Stimulated activated CD8-positive, alpha-beta memory T cell treated with anti-CD3 and anti-CD28 coated beads, Interleukin-4, amount 100 ng/mL, for 4 hours (primary cell): ENCODE measurements at places on chromosomes 16 and 17.

- no peak for DNase-seq
Measured at GRCh38 chr17:55743103-55743679, 7.7 kb upstream of the PCTP start.

DNA sequence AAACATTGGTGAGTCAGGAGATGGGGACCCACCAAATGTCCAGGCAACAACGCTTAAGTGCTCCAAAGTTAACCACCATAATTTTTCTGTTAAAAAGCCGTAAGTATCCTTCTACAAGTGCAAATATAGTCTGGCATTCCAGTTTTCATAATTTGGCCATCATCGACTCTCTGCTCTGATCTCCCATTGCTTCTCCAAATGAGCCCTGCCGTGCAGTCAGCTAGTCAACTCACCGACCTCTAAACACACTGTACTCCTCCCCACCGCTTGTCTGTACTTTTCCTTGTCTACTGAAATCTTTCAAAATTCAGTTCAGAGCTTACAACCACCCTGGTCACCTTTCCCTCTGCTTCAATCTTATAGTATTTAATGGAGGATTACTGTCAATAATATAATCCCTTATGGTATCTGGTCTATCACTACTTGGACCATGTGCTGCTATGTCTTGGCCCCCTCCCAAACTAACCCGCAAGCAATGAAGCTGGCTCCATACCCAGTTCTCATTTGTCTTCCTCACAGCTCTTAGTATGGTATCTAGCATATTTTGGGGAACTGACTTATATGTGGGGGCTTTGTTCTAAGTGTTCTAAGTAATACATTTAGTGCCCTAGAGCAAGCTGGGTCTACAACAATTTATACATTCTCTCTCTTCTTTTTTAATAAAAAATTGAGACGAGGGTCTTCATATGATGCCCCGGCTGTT, 52.7 kb upstream of the SLC25A19 start:
- DNase-seq, result no peak

DNA sequence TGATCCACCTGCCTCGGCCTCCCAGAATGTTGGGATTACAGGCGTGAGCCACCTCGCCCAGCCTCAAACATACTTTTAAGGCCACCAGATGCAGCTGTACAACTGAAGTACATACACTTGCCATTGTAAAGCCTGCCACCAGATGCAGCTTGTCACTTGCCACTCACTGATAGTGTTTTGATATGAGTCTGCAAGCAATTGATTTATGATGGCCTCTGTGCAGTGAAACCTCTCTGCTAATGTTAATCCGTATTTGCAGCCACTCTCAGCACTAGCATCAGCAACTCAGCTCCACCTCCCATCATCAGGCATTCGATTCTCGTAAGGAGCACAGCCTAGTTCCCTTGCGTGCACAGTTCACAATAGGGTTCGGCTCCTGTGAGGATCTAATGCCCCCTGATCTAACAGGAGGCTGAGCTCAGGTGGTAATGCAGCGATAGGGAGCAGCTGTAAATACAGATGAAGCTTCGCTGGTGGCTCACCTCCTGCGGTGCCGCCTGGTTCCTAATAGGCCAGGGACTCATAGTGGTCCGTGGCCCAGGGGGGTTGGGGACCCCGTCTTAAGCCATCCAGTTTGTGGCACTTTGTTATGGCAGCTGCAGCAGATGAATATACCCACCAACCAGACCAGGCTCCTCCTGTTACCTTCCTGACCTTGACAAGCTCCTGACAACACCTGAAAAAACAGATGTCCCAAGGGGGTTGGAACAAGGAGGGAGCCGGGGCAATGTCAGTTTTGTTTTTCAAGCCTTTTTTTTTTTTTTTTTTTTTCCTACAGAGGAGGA, 1.3 kb upstream of the HERPUD1 start:
- no peak for DNase-seq

- no peak for DNase-seq
Measured at GRCh38 chr16:55047903-55048497, 117.3 kb downstream of the IRX5 start.

DNA sequence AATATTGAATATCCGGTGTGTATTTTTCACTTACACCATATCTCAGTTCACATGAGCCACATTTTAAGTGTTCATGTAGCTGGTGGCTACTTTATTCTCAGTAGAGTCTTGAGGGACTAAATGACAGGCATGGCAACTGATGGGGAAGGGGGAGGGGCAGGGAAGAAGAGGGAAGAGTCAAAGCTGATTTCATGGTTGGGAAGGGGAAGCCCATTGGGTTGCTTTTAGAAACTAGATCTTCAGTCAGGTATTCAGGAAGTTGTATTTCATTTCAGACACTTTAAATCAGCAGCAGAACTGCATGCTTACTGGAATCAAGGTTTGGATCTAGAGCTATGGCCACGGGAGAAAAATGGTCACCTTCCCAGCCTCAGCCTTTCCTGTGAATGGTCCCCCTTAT, 2.9 kb upstream of the WIPI1 start:
- DNase-seq, result no peak

DNA sequence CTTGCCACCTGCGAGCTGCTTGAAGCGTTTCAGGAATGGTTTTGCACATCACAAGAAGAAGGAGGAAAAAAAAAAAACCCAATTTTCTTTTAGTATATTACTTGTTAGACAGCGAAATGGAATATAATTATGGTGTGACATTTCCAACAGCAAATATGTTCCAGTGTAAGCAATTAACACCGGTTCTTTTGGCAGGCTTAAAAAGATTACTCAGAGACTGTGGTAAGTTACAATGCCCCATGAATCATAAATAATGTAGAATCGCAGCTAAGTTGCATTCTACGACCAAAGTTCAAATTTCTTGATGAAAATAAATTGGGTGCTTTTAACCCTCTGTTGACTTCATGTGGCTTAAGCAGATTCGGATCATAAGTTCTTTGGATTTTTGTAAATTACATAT, 245.2 kb downstream of the XYLT1 start:
- DNase-seq, result no peak

- no peak for DNase-seq
Measured at GRCh38 chr17:15886221-15886620, 58.7 kb upstream of the ADORA2B start.

DNA sequence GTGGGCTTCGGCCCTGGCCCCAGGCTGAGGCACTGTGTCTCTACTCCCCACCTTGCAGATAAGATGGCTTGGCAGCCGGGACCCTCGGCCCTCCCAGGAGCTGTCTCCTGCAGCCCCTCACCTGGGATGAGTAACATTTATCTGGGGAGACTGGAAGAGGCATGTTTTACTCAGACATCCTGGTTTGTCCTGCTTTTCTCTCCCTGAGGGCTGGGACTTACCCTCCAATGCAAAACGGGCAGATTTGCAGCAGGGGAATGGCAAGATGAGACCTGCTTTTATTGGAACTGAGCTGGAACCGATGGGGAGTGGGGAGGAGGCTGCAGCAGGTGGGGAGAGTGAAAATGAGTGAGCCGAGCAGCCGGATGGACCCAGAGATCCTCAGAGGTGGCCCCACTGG, 27.3 kb upstream of the UBE2G1 start:
- DNase-seq, result no peak

GRCh38 chr17:28749516-28750177, 5.8 kb downstream of the TRAF4 start:
- DNase-seq, result no peak

DNA sequence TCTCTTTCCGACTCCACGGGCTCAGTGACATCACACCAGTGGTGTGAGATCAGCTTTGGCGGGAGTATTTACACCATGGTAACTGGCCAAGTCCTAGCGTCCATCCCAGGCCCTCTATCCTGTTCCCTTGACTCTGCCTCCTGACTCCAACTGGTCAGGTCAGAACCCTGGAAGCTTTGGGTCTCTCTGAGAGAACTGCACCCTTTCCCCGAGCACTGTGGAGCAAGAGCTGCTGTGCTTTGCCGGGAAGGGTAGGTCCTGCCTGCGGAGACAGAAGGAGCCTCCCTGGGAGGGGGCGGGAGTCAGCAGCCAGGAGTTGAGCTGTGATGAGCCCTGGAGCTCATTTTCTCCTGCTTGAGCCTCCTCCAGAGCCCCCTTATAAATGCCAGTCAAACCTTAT, 212.1 kb upstream of the TNRC6C start:
- no peak for DNase-seq

DNA sequence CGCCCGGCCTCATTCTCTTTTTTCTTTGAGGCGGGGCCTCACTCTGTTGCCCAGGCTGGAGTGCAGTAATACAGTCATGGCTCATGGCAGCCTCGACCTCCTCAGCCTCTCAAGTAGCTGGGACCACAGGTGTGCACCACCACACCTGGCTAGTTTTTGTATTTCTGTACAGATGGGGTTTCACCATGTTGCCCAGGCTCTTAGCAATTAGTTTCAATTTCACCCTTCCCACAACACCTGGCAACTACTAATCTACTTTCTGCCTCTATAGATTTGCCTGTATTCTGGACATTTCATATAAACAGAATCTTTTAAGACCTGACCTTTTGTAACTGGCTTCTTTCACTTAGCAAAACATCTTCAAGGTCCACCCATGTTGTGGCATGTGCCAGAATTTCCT, 8.0 kb upstream of the NT5M start:
- DNase-seq, result no peak

GRCh38 chr17:27818401-27819105, 18.2 kb upstream of the NOS2 start:
- DNase-seq, result no peak

DNA sequence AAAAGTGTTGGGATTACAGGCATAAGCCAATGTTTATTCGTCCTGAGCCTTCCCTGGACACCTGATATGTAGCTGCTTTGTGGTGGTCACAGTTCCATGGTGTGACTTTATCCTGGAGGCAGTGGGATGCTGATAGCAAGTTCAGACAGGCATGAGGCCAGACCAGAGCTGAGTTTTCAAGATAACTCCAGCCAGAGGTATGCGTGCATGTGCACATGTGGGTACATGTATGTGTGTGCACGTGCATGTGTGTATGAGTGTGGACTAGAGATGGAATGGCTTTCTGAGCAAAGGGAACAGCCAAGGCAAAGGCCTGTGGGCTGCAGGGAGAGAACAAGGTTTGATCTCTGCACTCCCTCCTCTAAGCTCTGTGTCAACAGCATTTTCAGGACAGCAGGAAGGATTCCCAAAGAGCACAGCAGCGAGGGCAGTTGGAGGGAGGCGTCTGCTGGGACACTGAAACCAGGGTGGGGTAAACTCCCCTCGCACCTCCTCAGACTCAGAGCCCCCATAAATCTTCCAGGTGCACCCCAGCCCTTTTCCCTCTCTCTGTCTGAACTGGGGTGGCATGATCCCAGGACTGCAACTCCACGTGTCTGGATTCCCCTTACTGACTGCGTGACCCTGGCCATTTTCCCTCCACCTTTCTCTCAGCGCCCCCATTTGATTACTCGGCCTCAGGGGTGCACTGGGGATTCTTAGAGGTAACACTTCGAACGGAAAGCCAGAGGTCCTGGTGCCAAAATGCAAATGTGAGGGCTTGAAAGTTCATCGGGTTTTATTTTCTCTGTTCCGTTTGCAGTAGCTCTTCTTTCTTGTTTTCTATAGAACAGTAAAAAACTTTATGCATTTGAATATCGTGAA, 15.3 kb downstream of the NLRC5 start:
- DNase-seq, result no peak

GRCh38 chr17:345261-345660, 7.3 kb downstream of the RPH3AL start:
- no peak for DNase-seq

DNA sequence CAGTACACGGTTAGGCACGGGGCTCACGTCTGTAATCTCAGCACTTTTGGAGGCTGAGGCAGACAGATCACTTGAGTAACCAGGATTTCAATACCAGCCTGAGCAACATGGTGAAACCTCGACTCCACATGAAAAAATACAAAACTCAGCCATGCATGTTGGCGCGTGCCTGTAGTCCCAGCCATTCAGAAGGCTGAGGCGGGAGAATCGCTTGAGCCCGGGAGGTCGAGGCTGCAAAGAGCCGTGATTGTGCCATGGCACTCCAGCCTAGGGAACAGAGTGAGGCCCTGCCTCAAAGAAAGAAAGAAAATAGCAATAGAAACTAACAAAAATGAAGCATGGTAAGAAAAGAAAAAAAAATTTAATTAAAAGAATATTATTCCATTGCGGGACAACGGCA, 128.0 kb upstream of the CHMP6 start:
- no peak for DNase-seq

- no peak for DNase-seq
Measured at GRCh38 chr17:68785565-68786486, 169.4 kb downstream of the ABCA8 start.

DNA sequence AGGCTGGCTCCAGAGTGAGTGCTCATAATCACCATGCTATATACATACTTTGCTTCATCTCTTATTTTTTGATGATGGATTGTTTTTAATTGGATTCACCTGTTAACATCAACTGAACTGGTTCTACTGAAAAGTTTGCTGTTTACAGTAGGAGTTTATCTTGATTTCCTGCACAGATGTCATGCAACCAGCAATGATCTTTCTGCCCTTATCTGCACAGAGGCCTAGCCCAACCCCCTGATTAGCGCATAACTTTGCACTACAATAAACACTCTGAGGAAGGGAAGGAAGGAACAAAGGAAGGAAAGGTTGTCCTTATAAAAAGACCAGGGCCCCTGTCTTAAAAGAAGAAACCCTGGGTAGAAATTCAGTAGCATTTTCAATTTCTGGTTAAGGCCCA, 152.9 kb downstream of the RGS9 start:
- no peak for DNase-seq

DNA sequence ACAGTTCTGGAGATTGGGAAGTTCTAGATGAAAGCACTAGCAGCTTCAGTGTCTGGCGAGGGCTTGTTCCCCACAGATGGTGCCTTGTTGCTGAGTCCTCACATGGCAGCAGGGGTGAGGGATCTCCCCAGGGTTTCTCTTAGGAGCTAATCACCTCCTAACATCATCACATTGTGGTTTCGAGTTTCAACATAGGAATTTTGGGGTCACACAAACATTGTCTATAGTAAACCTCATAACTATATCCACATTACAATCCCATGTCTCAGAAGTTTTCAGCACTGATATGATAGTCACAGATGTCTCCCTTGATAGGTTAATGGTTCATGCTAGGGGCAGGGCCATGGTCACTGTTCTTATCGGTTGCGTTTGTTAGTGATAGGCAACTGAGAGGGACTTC, 13.8 kb downstream of the CLUAP1 start:
- no peak for DNase-seq

- no peak for DNase-seq
Measured at GRCh38 chr16:69073181-69073702, 32.2 kb upstream of the HAS3 start.
